ENCODE measurements at places on chromosomes 11 and 22.

GRCh38 chr22:44436736-44437135 is 61.3 kb downstream of the RTL6 start:
- no peak for DNase-seq

- peak; percentile 63 for DNase-seq
Observed at GRCh38 chr11:126352934-126353801, 2.3 kb upstream of the ST3GAL4 start.

DNA sequence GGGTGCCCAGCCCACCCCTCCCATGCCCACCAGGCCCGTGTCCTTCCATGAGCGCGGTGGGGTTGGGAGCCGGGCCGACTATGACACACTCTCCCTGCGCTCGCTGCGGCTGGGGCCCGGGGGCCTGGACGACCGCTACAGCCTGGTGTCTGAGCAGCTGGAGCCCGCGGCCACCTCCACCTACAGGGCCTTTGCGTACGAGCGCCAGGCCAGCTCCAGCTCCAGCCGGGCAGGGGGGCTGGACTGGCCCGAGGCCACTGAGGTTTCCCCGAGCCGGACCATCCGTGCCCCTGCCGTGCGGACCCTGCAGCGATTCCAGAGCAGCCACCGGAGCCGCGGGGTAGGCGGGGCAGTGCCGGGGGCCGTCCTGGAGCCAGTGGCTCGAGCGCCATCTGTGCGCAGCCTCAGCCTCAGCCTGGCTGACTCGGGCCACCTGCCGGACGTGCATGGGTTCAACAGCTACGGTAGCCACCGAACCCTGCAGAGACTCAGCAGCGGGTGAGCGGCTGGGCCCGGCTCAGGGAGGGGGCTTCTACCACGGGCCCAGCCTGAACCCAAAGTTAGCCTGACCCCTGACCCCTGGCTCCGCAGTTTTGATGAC is 3.0 kb downstream of the PKP3 start:
- DNase-seq, result peak; percentile 56

DNA sequence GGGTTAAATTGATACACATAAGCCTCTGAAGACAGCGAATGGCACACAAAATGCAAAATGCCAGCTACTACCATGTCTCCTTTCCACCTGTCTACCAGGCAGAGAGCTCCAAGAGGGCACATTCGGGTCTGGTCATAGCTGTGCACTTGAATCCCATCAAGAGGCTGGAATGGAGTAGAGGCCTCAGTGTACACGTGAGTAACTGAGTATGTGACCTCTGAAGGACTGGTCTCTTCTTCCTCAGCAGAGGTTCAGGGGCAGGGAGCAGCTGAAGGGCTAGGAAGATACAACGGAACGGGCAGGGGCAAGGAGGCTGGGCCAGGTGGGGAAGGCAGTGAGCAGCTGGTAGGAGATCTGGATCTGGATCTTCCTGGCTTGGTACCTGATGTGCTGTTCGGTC is 56.3 kb upstream of the PHOX2A start:
- DNase-seq, result no peak

- peak; percentile 22 for DNase-seq
Observed at GRCh38 chr11:72075109-72075508, 5.2 kb downstream of the NUMA1 start.

- no peak for DNase-seq
Observed at GRCh38 chr11:5857590-5857989, at the start of gene OR52E8. TSS of gene OR52E8 (minus strand) at chr11:5857690. CDS start at chr11:5857690, 0 bp downstream.

DNA sequence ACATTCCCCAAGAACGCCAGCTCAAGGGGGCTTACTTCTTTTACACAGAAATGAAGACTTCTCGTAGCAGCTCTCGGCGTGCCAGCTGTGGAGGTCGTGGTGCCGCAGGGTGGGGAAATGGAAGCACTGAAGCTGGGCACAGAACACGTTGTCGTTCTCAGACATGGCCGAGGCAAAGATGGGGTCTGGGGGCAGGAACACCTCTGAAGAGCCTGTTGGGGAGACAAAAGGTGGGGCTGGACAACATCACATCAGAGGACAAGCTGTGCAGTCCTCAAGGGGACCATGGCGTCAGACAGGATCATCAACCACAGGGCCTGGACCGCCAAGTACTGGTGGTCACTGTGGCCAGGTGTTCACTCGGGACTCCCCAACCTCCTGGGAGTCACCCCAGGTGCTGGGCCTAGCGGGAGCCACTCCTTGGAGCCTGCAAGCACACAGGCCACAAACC is 65.2 kb downstream of the DGCR2 start:
- no peak for DNase-seq

GRCh38 chr11:47264521-47264920 is 5.4 kb upstream of the MADD start:
- DNase-seq, result no peak

- DNase-seq, result no peak
Observed at GRCh38 chr11:60981515-60981914, 10.0 kb downstream of the CD6 start.

DNA sequence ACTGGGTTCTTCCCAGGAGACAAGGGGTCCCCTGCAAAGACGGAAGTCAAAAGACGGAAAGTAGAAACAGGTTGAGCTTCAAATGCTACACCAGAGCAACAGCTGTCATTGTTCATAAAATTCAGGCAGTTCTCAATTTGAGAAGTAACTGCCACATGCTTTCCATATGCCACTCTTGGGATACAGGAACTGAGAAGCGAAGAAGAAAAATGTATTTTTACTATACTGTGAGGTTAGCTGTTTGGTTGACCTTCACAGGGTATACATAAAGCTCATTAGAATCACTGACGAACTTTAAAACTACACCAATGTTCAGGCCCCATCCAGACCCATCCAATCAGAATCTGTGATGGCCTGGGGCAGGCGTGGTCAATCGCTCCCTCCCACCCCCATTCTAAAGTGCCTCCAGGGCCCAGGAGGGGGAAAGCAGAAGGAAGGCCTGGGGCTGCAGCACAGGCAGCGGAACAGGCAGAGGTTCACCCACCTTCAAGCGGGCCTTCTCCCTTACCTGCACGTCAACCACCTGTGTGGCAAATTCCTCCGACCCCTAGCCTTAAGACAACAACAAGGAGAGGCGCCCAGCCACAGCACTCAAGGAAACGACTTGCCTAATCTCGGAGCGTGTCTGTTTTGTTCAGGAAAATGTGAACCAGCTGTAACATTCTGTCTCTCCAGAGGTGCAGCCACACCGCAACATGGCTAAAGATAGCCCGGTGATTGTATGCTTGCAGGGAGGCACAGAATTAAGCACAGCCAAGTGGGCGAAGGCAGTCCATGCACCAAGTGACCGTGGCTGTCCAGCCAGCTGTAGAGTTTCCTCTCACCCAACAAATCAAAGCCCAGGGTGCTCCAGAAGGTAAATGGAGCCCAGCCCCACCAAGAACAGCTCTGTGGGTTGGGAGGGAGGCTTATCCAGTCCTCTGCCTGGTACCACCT is 82.6 kb downstream of the MICAL3 start:
- DNase-seq, result no peak

DNA sequence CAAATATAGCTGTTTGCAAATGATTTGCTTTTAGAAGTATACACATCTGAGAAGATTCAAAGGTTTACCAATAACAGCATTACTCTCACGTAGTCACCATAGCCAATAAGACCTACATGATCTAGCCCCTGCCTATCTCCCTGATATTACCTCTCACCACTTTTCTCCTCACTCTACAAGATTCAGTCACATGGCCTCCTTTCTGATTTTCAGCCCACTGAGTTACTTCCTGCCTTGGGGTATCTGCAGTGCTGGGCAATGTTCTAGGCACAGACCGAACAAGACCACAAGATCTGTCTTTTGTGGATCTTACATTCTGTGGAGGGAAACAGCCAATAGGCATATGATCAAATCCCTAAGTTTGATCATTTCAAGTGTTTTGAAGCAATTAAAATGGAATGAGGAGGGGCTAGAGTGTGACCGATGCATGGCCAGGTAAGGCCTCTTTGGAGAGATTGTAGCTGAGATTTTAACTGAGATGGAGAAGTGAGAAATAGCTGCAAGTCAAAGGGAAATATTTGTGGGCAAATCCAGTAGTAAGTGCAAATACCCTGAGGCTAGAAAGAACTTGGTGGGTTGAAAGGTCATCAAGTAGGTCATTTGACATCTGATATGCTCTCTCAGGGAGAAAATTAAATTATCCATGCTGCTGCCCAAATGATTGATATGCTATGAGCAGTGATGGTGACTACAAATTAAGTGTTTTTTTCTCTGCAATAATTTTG is 43.1 kb downstream of the ARL14EP start:
- DNase-seq, result no peak

GRCh38 chr11:70547386-70547785 is 149.1 kb downstream of the CTTN start:
- DNase-seq, result no peak

- DNase-seq, result no peak
Observed at GRCh38 chr11:74952752-74953151, 3.7 kb downstream of the SPCS2 start.

GRCh38 chr11:75056814-75057213 is 39.9 kb downstream of the OR2AT4 start:
- DNase-seq, result no peak

- DNase-seq, result no peak
Observed at GRCh38 chr22:19791894-19792293, 31.3 kb downstream of the TBX1 start.

DNA sequence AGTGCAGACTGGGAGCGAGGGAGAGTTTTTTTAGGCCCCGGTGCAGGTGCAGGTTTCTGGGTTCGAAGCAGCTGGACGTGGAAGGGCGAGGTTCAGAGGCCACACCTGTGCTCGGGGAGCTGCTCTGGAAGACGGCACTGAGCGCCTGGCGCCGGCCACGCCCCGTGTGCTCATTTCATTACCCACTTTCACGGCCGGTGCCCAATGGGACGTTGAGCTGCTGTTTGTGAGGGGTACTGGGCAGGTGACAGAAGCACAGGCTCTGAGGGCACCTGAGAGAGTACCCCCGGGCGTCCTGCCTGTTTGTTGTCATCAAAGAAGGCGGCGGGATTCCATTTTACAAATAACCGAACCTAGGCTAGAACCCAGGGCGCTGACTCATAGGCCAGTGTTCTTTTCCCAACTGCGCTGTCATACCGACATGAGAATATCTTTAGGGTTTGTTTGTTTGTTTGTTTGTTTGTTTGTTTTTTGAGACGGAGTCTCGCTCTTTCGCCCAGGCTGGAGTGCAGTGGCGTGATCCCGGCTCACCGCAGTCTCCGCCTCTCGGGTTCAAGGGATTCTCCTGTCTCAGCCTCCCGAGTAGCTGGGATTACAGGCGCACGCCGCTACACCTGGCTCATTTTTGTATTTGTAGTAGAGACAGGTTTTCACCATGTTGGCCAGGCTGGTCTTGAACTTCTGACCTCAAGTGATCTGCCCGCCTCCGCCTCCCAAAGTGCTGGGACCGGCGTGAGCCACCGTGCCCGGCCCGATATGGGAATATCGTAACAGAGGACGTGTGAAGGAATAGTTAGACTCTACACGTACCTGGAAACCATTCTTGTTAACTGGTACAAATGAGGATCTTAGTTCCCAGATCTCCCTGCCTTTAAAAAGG is 16.6 kb upstream of the SPTBN2 start:
- DNase-seq, result no peak

Data from fibroblast of skin of right quadriceps (primary cell).